NCI-H1694 (cell line): ENCODE measurements at places on chromosomes 5 and 9.
A peak's percentile ranks its signal among the peaks of the same experiment; 100 is the strongest.

- DNase-seq, result no peak
These were observed 97.7 kb downstream of the FNBP1 start for GRCh38 chr9:129945314-129945713.

- DNase-seq, result no peak
These were observed 43.4 kb upstream of the IL17B start for GRCh38 chr5:149422366-149423048.

- DNase-seq, result no peak
These were observed 2.9 kb downstream of the NTNG2 start for GRCh38 chr9:132164604-132165362.

GRCh38 chr9:121853617-121854395 is 202.4 kb downstream of the DAB2IP start:
- no peak for DNase-seq

- no peak for DNase-seq
These were observed 87.0 kb downstream of the ZNF618 start for GRCh38 chr9:113963017-113963620.

DNA sequence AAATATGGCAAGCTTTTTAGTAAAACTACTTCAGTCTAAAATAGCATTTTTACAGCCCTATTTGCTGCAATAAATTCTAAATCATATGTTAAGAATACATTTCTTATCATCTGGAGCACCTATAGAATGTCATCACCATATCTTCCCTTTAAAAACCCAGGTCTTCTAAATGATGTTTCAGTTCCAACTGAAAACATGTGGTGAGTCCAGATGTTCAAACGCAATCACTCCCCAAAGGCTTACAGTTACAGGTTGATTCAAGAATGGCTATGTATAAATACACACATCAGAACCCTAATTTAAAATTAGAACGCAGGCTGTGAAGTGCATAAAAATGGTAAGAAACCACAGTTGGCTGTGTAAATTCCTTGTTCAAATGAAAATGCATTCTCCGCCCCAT is 796.3 kb downstream of the MAT2B start:
- no peak for DNase-seq

DNA sequence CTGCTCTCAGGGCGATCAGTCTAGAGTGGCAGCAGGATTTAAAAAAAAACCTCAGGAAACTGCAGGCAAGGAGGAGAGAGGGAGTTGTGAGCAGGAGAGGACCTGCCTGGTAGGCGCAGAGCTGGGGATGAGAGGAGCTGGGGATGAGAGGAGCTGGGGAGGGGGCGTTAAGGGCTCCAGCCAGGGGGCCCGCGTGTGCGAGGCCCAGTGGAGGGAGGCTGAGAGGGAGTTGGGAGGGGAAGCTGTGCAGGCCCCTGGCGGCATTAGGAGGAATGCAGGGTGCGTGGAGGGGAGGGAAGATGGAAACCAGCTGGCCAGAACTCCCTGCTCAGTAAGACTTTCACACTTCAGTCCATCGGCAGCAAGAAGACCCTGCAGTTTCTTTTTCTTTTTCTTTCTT is 45.2 kb upstream of the HMCN2 start:
- DNase-seq, result no peak

DNA sequence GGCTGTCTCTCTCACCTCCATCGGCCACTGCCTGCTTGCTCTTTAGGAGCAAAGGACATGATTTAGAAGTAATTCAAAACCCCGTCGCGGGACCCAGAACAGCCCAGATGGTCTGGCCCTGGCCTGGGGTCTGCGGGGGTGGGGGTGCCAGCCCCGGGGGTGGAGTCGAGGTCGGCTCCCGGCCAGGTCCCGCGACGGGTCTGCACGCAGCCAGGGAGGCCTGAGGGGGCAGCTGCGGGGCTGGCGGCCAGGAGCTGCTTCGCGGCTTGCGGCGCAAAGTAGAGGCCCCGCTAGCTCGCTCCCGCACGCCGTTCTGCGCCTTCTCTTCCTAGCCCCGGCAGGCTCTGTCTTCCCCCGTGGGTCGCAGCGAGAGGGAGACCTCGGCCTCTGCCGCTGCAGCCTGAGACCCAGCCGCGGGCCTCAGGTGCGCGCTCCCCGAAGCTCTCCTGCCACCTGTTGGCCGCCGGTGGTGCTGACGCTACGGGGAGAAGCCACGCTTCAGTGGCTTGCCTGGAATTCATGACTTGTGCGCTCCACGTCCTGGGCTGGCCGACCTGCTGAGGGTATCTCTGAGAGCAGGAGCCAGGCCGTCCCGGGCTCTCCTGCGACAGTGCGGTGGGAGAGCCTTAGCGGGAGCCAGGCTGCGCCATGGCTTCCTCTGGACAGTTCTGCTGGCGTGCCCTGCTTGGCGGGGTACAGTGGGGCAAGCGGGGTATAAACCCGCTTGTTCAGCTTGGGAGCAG is 157.2 kb upstream of the PITX1 start:
- DNase-seq, result peak; percentile 34

GRCh38 chr9:27726244-27727081 is 153.2 kb upstream of the C9orf72 start:
- peak; percentile 86 for DNase-seq

DNA sequence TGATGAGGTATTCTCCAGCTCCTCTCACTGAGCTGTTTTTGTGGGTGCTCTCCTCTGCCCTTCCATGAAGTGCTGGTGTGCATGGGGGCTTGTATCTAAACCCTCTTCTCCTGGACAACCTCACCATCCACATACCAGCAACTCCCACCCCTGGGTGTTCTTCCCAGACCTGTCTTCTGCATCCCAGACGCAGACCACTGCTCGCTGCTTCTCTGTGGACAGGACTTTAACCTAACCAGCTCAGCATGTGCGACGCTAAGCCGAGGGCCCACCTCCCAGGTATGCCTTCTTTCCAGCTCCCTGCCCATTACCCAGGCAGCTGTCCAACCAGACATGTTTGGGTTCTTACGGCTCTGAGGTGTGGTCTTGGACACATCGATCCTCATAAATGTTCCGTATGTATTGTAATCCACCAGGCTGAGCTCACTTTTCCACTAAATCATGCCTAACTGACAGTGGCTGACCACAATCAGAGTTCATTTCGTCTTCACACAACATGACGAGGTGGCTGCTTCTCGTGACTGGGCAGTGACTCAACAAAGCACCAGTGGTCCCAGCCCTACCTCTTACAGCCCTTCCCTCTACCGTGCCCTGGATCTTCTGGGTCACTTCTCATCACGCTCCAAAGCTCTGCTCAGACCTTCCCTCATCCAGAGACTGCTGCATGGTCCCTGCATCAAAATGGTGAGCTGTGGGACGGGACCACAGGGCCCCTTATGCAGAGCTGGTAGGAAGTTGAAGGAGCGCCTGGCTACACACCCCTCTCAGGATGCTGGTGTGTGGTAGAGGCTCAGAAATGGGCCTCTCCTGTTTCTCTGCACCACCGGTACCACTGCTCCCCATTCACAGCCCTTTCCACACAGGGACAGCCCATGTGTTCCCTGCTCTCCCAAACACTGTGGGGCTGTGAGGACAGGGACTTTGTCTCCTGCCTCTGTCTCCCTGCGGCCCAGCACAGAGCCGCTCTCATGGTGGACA is 9.6 kb upstream of the PTGES2 start:
- no peak for DNase-seq

DNA sequence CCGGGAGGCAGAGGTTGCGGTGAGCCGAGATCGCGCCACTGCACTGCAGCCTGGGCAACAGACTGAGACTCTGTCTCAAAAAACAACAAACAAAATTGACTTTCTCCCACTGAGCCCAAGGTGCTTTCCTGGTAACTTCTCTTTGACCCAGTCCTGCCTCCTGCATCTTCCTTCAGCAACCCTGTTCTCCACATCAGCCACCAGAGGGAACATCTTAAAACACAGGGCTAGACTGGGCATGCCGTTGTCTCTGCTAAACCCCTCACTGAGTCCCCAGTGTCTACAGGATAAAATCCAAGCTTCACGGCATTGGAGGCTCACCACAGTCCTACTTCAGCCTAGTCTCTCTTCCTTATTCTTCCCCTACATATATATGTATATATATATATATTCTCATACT is 39.8 kb upstream of the KCNMB1 start:
- no peak for DNase-seq

GRCh38 chr9:87138128-87139040 is 191.1 kb upstream of the GAS1 start:
- DNase-seq, result no peak

DNA sequence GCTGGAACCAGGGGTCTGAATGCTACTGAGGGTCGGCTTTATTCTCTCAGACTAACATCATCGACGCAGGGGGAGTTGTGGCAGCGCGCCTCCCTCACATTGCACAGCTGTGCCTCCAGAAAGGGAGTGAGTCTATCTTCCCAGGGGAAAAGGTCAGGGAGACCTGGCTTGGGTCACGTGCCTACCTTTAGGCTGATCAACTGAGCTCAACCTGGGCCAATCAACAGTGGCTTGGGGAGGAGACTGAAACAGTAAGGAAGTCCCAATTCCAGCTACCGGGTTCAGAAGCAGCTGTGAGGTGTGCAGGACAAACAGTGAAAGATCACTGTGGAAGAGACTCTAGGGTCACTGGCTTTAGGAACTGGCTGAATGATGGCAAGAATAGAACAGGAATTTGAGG is 14.3 kb downstream of the SNX30 start:
- no peak for DNase-seq

DNA sequence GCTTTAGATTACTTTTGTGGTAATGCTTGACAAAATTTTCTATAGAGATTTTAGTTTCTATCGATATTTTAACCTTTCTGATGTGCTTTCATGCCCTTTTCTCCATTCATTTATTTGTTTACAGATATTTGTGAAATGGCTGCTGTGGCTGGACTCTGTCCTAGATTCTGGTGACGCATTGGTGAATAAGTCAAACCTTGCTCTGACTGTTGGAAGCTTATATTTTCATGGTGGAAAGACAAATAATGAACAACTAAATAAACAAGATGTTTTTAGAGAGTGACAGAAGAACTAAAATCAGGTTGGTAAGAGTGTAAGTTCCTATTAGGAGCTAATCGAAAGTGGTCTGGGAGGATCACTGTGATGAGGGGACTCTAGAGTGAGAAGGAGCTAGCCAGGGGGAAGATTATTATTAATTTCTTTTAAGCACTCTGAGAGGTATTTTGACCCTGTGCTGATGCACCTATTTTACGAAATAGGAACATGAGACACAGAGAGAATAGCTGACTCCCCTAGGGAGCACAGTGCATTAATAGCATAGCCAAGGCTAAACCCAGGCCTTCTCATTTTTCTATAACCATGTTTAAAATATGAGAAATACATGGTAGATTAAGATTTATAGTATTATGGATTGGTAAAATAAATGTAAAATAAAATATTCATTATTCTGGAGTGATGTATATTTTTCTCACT is 411.9 kb upstream of the ARRDC3 start:
- no peak for DNase-seq

GRCh38 chr5:103234239-103234975 is 24.2 kb upstream of the MACIR start:
- DNase-seq, result no peak

- no peak for DNase-seq
These were observed 67.2 kb upstream of the TSLP start for GRCh38 chr5:111004291-111004690.

GRCh38 chr5:69530561-69531405 is 29.2 kb upstream of the GTF2H2C start:
- DNase-seq, result no peak

DNA sequence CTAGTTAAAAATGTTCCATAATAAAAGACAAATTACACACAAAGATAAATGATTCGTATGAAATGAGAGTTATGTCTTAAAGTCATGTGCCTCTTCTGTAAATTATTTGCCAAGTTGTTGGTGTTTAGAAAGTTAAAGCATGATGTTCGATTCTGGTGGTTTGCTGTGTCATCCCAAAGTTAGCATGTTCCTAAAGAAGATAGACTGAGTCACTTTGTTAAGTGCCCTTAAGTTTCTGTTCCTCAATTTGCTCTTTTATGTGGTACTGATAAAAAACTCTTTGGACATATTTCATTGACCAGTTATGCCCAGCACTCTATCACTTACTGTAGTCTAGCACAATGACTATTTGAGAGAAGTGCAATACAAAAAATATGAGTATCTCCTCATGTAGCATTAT is 366.9 kb upstream of the ZNF608 start:
- no peak for DNase-seq

- DNase-seq, result no peak
These were observed 174.2 kb downstream of the DCP2 start for GRCh38 chr5:113150821-113151220.

- no peak for DNase-seq
These were observed 6.5 kb downstream of the TMEM161B start for GRCh38 chr5:88262116-88262515.

DNA sequence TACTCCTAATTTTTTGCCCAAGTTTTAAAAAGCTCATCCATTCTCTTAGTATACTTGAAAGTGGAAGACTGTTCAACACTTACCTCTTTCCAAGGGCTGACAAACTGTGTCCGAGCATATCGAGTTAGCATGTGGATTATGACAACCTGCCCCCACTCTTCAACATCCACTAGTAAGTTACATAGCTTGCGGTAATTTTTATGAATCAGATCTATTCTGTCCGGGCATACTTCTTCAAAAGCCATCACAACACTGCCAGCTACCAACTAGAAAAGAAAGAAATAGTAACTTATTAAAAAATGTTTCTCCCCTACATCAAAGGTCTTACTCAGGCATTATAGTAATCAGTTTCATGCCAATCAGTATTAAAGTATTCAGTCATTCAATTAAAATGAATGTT is 78.5 kb downstream of the AP3B1 start:
- no peak for DNase-seq

GRCh38 chr9:94864196-94864595 is 137.7 kb downstream of the AOPEP start:
- DNase-seq, result no peak

- no peak for DNase-seq
These were observed 363.4 kb downstream of the NPR3 start for GRCh38 chr5:33074548-33074947.

DNA sequence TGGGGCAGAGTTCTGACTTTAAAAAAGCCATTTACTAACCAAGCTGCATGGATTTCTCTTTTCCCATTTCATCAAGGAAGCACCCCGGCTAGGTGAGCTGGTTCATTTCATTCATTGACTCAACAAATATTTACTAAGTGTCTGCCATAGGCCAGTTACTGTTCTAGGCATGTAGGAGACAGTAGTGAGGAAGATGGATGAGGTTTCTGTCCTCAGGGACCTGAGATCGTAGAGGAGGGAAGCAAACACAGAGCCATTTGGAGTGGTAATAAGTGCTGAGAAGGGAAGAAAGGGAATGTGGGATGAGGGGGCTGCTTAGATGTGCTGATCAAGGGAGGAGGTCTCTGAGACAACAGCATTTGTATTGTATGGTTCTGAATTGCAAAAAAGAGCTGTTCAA is 120.4 kb downstream of the C9orf152 start:
- no peak for DNase-seq

GRCh38 chr9:124710766-124711165 is 60.3 kb downstream of the NR6A1 start:
- no peak for DNase-seq

DNA sequence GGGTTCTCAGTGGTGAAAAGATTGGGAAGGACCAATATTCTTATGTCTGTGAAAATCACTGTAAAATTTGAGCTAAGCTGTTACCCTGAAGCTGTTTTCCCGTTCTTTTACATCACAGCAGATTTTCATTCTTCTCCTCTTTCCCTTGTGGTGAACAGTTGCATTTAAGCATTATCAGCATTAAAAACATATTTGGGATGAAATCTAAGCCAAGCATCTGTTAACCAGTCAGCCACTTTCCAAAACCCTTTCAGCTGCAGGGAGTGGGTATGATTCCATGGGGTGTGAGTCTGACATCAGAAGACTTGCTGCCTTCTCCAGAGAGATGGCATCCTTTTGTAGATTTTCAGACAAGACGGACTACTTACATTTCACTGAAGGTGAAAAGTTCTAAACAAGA is 97.2 kb downstream of the TRIO start:
- peak; percentile 52 for DNase-seq
